Vein endothelial cell (primary cell): ENCODE measurements at places on chromosomes 6 and 20. TPM values are rescaled to one million over a fixed set of nuclear protein-coding genes. Genes with fewer than 3 reads are reported as not detected.

The RWDD2A gene
- total RNA-seq: 3.2 and 3.6 TPM in 2 replicates

The CGA gene
- not detected in 2 replicates for total RNA-seq

The SLA2 gene
- 0.10 TPM in 1 of 2 replicates, not detected in the other for total RNA-seq

The GPR6 gene
- total RNA-seq: not detected in 2 replicates

The RAB32 gene
- 79.6 and 86.6 TPM in 2 replicates for total RNA-seq

The ACTR5 gene
- 8.5 and 9.7 TPM in 2 replicates for total RNA-seq

The OR12D3 gene
- not detected in 2 replicates for total RNA-seq

The JPH2 gene
- total RNA-seq: 0.33 and 0.38 TPM in 2 replicates
